ENCODE measurements at places on chromosomes 16 and 17.

- no peak for DNase-seq
Measured at GRCh38 chr17:10292057-10292937, 80.5 kb downstream of the MYH13 start.

DNA sequence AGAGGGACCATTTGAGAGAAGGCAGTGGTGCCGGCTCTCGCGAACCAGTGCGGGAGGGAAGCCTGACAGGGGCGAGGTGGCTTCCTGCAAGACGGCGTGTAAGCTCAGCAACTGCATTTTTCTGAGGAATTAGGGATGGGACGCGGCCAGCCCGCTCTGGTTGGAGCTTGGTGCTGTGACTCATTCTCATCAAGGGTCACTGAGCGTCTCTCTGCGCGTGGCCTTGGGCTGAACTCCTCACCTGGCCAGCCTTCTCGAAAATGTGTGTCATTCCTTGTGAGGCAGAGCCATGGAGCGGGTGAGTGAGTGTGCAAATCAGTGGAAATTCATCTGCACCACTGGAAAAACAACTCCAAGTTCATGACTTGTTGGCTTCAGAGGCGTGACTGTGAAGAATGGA is 52.8 kb downstream of the NTN1 start:
- no peak for DNase-seq

GRCh38 chr16:48596326-48596725 is 13.7 kb downstream of the N4BP1 start:
- no peak for DNase-seq

DNA sequence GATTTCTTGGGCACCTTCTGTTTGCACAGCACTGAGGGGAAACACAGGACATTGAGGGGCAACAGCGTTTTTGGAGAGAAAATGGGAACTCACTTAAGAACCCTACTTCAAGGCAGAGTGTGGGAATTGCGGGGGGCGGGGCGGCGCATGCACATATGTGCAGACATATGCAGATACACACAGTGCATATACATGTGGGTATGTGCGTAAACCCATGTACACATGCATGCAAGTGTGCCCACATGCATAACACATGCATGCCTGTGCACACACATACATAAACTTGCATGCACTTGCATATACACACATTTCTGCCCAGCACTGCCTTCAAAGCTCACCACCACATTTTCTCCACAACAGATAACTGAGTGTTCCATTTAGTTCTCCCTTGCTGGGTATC is 32.4 kb downstream of the NLRC5 start:
- no peak for DNase-seq

DNA sequence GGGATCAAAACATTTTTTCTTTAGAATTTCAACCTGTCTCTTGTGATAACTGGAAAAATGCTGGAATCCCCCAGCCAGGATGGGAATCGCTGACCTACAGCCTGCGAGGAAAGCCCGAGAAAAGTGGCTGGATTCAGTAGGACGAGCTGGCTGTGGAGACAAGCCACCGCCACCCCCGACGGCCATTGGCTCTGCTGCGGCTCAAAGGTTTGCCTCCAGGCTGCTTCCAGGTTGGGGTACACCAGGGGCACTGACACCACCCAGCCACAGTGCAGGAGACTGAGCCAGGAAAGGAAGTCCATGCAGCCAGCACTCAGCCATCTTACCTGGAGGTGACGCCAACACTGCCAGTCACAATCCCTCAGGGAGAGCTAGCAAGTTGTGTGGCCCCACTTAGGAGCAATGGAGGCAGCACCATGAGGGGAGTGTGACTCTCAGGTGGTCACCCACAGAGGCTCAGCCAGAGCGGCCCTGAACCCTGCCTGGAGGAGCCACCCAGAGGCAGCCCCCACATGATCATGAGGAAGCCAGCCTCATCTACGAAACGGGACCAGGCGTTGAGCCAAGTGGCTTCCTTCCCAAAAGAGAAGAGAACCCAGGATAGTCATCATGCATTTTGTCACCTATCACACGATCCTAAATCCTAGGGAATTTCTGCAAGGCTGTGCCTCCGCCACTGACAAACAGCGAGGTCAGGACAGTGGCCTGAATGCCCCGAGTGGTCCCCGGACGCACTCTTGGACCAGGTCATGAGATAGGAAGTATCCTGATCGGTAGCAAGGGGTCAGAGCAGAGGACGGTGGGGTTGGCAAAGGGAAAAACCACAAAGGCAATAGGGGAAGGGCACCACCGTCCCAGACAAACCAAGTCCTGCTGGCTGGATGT is 84.8 kb downstream of the RBFOX3 start:
- no peak for DNase-seq

- DNase-seq = no peak
Measured at GRCh38 chr17:8468127-8468526, 32.4 kb downstream of the NDEL1 start.

DNA sequence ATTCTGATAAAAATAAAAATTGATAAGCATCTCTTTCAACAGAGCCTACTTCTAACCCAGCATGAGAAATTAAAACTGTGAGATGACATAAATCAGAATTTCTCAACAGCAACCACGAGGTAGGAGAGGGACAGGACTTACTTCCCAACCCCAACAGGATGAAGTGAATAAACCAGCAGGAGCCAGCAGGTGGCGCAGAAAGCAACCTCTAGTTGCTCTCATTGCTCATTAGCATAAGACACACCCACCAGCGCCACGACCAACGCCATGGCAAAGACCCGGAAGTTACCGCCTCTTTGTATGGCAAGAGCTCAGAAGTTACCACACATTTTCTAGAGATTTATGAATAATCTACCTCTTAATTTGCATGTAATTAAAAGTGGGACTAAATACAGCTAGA is 189.4 kb upstream of the CDH8 start:
- DNase-seq = peak; percentile 77

DNA sequence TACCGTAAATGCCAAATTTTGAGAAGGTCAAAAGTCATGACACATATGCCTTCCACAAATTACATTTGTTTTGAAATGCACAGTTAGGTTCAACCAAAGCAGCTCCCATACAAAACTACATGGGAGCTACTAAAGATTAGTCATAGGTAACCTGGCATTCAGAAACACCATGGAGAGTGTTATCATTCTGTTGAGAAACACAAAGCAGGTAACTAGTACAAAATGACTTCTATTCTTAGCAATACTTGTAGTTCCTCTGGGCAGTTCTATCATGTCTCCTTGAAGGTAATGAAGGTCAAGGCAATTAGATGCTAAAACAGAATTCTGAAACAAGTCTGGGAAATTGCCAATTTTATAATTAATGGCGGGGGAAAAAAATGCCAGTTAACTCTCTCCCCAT is 39.4 kb downstream of the KCNJ16 start:
- no peak for DNase-seq

GRCh38 chr17:46124695-46125592 is 68.3 kb downstream of the KANSL1 start:
- no peak for DNase-seq

- no peak for DNase-seq
Measured at GRCh38 chr16:84531671-84532111, 27.2 kb upstream of the MEAK7 start.

GRCh38 chr16:13138528-13138927 is 237.1 kb downstream of the SHISA9 start:
- no peak for DNase-seq

DNA sequence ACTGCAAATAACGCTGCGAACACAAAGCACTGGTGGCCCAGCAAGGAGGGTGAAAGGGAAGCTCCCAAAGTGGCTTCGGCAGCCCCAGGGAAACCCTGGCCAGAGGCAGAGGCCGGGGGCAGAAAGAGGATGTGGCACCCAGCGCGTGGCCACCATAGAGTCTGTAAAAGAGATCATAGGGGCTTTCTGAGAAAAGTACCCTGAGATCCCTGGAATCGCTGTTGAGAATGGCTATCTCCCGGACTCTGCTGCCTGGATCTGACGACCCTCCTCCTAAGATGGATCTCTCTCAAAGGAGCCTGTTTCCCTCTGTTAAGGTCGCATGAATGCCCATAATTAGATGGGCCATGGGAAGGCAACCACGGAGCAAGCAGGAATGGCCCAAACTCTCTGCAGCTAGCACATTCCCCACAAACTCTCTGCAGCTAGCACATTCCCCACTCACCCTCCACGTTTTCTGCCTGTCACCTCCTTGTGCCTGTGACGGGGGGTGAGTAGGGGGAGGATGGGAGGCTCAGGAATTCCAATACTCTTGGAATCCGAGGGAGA is 364.4 kb downstream of the XYLT1 start:
- DNase-seq = no peak

DNA sequence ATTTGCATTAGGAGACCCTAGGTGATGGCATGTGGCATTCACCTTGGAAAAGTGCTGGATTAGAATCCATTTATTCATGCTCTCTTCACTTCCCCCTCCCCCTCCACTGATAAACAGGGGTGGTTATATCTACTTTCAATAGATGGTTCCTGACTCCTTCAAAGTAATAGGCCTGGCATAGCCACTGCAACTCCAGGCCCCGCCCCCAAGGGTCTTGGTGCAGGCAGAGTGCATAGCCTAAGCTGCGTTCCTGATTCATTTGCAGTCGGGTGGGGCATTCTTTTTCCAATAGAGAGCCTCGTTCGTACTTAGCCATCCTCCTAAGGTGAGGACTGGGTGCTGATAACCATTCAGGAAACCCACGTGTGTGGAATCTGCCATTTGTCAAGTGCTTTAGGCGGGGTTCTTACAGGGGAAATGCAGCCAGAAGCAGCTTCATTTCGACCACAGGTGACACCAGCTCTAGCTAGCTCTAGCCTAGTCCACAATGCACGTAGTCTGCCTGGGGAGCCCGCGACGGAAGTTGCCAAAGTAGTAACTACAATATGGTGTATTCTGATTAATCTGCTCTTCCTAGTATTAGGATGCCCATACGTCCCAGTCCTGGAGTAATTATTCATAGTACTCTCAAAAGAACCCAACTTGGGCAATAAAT is 11.1 kb downstream of the UBE2O start:
- DNase-seq = no peak

DNA sequence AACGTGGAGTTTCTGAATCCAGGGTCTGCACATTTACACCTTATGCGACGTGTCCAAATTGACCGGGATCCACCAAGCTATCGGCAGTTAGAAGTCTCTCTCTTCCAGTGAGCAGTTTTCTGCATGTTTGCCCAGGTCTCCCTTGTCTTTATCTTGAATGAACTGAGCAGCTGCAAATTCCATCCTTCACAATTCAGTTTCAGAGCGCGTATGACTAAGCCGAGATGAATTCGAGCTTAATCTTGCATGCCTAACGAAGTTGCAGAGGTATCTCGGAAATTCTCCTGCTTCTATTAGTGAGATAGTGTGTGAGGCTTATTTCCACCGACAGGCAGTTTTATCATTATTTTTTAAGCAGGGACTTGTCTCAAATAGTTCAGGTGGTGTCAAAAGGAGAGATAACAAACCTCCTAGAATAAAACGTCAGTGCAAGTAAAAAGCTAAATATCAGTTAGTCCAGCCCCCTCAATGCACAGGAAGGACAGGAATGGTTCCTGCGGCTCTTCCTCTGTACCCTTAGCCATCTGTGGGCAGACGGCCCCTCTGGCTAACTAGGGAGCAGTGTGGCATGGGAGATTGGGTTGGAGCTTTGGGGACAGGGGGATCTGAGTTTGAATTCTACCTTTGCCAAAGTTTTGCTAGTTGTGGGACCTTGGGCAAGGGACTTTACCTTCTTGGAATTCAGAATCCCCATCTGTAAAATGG is 93.0 kb upstream of the GPR139 start:
- no peak for DNase-seq

- no peak for DNase-seq
Measured at GRCh38 chr17:76337413-76337777, 16.3 kb downstream of the PRPSAP1 start.

- no peak for DNase-seq
Measured at GRCh38 chr17:6560496-6560895, 4.1 kb upstream of the PITPNM3 start.

GRCh38 chr17:4116516-4116915 is 26.3 kb downstream of the ZZEF1 start:
- no peak for DNase-seq

GRCh38 chr17:693791-694638 is 20.6 kb downstream of the VPS53 start:
- no peak for DNase-seq

GRCh38 chr16:59053911-59054310 is 319.8 kb upstream of the GOT2 start:
- DNase-seq = no peak

DNA sequence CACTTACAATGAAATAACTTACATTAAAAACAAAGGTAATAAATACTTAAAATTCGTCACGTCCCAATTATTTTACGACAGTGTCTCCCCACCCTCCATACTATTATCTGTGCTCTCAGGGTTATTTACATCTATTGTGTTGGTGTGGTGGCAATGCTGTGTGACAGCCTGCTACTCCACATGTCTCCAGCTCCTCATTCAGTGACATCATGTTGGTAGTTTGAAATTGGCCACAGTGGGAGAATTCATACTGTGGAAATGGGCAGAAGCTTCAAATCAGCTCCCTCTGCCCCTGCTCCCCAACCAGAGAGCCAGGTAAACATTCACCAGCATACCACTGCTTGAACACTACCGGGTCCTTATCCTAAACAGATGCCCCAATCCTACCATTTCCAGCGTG is 6.3 kb downstream of the TNS4 start:
- DNase-seq = no peak

GRCh38 chr16:30069611-30070462 is 4.3 kb downstream of the ALDOA start:
- peak; percentile 80 for DNase-seq

- DNase-seq = no peak
Measured at GRCh38 chr16:57341441-57342303, 16.9 kb upstream of the CCL22 start.

DNA sequence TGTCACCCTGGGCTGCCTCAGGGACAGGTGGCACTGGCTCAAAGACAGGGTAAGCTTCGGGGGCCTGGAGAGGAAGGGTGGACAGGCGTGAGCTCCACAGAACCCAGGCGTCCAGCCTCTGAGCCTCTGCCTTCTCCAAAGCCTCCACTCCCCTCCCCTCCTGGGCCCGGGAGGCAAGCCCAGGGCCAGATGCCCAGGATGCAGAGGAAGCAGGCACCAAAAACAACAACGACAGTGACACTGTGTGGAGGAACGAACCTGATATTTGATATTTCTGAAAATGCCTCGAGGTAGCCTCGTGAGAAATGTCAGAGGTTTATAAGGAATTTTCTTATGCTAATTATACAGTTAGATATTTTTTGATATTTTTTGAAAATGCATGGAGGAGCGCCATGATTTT is 6.0 kb downstream of the BCL7C start:
- no peak for DNase-seq

Measured in midbrain (tissue), 1 donor.